ENCODE measurements at places on chromosomes 13 and 19. TPM values are rescaled to one million over a fixed set of nuclear protein-coding genes. Genes with fewer than 3 reads are reported as not detected.

DNA sequence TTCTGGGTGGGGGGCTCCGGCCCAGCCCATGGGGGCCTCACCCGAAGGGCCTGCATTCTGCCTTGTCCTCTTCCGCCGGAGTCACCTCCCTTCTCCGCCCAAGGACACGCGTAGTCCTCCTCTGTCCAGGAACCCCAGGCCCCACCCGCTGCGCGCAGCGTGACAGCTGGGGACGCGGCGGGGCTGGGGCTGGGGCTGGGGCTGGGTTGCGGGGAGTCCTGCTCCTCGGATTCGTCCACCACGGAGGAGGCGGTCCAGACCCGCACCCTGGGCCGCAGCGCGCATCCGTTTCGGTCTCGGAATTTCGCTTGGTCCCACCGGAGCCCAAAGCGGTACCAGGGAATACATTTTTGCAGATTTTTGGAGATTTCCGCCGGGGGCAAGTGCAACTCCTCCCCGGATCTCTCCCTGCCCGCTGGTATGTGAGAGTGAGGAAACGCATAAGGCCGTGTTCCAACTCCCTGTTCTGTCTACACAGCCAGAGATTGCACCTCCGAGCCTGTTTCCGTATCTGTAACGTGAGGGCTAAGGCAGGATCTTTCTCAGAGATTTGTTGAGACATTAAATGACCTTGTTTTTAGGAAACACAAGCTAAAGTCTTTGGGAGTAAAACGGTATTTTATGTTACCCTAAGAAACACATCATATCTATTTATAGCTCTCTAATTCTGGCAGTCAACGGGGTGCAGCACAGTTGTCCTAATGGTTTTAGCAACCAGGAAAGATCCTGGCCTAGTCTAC, at the start of gene COX7A1:
TSS of gene COX7A1 (minus strand) at position 96 of the 740 bp plus-strand sequence. CDS start at position 56, 40 bp downstream.
- no peak for DNase-seq

DNA sequence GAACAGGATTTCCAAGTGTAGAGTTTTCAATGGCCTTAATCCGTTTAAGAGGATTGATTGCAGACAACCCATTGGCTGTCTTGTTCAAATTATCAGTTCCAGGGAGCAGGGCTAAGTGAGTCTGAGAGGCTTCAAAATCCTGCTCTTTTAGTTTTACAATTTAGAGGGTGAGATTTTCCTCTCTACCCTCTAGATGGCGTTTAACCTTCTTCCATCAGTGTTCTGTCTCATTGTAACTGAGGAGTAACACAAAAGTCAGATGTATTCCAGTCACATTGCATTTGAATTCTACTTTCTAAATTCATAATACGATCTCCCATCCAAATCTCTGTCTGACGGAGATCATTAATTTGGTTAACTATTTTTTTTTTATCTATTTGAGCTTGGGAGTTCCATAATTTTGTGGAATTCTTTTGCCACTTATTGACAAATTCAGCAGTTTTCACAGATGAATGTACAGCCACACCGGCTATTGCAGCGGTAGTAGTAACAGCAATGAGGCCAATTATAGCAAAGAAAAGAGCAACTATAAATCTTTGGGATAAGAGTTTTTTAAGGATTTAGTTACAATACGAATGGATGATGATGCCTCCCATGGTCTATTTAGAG, 7.8 kb upstream of the C19orf84 start:
- DNase-seq: no peak

- no peak for DNase-seq
Measured at GRCh38 chr13:45119469-45119990, 780 bp upstream of the GTF2F2 start.

DNA sequence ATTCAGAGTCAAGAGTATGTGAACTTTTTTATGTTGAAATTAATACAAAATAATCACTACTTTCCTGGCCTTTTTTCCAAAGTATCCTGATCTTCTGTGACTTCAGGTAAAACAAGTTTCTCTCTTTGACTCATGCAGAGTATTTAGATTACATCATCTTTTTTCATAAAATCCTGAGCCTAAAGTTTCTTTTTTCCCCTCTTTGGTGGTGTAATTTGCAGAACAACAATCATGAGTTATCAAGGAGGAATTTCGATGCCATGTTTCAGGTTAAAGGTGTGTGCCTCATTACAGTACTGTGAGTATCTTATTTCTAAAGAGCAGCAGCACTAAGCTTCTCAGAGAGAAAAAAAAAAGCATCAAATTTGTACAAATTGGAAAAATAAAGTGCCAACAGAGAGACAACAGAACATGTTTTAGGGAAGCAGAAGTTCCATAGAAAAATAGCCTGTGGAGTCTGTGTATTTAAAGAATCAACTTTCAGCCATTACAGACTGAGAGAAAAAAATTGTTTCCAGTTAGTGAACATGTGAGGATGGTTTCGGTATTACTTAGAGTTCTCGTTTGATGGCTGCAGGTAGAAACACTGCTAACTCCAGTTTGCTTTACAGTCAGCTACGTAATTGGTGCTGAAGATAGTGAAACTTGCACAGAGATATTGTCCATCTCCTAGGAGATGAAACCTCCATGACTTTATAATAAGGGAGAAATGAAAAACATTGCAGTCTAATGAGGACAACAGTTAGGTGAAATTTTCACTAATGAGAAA, 78.1 kb upstream of the PCDH9 start:
- no peak for DNase-seq

GRCh38 chr13:41418027-41418426, 39.3 kb upstream of the RGCC start:
- DNase-seq: no peak

ELSPBP1 gene
- total RNA-seq: not detected

ZNF571 gene
- 6.4 TPM for total RNA-seq
